Fibroblast of skin of back (primary cell): ENCODE measurements at places on chromosomes 5 and 9.

DNA sequence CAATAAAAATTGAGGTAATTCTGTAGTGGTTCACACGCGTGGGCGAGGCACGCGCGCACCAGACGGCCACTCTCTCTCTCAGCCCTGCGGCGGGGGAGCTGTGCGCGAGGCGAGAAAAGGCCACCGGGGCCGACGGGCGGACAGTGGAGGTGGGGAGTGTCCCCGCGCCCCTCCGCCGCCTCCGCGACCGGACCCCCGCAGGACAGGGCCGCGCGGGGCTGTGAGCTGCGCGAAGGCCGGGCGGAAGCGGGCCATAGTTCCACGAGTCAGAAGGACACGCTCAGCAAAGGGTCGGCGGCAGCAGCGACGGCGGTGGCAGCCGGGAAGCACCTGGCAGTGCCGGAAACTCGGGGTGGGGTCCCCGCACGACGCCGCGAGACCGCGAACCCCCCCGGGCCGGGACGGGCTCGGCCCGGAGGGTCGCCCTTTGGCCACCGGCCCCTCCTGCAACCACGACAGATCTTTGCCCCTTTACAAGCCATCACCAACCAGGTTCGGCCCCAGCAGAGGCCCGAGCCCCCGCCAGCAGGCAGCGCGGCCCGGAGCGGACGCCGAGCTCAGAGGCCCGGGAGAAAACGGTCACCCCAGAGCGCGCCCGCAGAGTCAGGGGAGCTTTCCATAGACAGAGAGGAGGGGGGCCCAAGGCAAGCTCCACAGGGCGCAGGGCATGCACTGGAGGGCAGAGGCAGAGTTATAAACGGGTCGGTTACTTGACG, 60.9 kb downstream of the ZNF354C start:
- no peak for DNase-seq

DNA sequence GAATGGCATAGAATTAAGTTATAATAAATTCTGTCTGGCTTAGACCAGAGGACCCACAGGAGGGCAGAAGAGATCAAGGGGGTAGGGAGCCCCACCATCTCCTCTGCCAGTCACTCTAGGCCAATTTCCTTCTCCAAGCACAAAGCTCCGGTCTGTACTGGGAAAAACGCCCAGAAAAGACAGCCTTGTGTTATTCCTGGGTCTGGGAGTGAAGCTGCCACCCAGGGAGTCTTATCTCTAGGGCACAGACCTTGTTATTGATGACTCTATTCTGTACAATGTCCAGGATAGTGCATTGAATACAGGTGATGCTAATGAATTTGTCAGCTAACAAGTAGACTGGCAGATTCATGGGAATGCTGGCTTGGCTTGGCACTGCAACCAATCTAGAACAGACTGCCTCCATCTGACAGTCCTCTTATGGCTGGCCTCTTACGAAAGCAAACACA, 60.7 kb downstream of the MED27 start:
- peak; percentile 57 for DNase-seq

GRCh38 chr9:121798941-121799340, 147.5 kb downstream of the DAB2IP start:
- no peak for DNase-seq

DNA sequence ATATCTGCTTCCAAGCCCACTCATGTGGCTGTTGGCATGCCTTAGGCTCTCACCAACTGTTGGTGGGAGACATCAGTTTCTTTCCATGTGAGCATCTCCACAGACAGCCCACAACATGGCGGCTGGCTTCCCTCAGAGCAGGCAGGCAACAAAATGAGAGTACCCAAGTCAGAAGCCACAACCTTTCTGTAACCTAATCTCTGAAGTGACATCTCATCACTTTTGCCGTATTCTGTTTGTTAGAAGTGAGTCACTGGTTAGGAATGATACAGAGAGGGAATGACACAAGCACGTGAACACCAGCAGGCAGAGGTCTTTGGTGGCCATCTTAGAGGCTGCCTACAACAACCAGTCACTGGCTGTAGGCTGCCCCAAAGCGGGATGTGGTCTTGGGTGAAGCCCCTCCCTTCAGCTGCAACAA, 88.6 kb upstream of the RASGRF2 start:
- peak; percentile 67 for DNase-seq

DNA sequence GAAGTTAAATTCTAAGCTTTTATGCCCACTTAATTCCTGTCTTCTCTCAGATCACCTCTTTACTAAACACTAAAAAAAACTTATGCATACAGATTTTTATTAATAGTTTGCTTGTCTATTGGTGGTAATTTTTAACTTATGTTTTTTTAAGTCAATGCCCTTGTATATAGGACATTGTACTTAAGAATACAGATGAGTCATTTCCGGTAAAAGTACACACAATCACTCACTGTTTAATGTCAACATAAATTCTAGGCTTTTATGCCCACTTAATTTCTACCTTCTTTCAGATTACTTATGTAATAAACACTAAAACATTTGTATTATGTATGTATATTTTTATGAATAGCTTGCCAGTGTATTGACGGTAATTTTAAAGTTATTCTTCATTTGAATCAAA, 872.8 kb upstream of the CDH9 start:
- DNase-seq, result no peak

DNA sequence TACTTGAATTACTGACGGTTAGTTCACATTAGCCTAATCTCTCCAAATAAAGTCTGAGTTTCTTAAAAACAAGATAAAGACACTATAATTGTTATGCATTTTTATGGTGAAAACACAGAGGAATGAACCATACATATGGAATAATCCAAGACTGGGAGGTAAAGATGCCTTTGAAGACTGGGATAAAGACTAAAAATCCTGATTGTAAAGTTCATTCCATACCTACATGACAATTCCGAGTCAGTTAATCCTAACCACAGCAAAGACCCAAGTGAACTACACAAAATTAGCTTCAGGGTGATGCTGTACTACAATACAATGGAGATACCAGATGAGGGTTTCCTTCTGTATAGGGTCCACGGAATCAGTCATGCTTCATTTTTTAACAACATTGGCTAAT, 6.3 kb downstream of the AP3B1 start:
- DNase-seq, result peak; percentile 16

DNA sequence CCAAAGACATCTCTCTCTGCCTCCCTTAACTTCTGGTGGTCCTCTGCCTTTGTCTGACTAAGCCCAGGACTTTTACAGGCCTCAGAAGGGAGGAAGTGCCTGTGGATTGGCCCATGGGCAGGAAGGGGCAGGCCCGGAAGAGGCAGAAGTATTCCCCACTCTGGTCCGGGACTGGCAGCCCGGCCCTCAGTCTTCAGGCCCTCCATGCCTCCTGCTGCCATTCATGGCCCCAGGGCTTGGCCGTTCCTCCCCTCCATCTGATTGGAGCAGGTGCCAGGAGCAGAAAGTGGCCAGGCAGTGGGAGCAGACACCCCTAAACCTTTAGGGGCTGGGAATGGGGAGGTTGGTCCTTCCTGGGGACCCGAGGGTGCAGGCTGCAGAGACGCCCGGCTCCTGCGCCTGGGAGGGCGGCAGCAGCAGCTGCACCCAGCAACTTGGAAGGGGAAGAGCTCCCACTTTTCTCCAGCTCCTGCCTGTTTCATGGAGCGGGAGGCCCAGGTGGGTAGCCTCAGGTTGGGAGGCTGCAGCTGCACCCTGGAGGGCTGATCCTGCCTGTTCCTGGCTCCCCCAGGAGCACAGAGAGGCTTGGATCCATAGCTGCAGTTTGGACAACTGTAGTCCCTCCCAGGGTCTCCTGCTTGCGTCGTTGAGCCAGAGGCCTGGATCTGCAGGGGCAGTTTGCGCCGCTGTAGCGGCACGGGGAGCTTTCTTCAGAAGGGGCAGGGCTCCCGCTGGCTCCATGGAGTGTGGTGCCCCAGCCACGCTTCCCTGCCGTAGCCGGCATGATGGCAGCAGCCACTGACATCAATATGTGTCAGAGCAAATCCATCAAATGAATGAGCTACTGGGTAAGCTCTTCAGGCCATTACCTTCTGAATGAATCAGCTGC, 661.5 kb upstream of the NUDT12 start:
- no peak for DNase-seq

- DNase-seq, result no peak
Observed at GRCh38 chr9:99076483-99077171, 28.3 kb upstream of the TGFBR1 start.

DNA sequence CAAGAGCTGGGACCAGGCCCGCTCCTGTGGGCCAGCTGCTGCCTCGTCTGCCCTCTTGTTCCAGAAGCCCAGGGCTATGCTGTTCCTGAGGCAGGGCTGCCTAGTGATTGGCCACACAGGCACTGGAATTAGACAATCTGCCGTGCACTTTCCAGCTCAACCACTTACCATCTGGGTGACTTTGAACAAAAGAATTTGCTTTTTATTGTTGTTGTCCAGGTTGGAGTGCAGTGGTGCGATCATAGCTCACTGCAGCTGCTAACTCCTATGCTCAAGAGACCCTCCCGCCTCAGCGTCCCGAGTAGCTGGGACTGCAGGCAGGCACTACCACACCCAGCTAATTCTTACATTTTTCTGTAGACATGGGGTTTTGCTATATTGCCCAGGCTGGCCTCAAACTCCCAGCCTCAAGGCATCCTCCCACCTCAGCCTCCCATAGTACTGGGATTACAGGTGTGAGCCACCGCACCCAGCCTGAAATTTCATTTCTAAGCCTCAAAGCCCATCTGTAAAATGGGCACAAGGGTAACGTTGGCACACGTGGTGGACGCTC, 1.2 kb upstream of the NEK6 start:
- DNase-seq, result peak; percentile 91

- DNase-seq, result no peak
Observed at GRCh38 chr5:446066-446882, 3.3 kb downstream of the EXOC3 start.

DNA sequence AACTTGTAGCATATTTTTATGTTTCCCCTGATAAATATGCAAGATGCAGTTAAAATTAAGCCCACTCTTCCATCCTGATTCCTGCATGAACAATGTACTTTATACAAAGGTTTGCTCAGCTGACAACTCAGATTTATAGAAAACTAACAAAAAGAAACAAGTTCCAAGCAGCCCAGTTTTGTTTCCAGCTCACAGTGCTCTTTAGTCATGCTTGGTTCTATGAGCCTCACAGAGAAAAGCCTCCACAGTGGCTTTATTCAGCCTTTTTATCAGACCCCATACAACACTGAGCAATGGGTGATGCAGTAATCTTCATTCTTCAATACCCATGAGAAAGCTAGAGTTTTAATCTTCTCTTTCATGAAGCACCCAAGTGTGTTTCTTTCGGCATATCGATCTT, 329.6 kb downstream of the SLCO4C1 start:
- DNase-seq, result no peak

DNA sequence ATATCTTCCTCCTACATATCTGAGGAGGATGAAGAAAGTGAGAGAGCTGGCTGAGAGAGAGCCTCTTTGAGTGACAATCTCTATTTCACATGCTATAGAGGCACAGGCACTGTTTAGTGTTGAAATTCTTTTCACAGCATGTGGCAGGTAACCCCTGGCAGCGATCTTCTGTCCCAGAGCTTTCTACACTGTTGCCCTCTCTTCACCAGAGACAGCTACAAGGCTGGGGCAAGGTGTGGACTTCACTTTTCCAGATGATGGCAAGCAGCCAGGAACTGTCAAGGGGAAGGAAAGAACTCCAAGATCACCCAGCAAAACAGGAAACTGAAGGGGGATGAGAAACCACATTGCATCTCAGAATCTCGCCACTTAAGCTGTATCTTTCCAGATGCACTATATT, 205.2 kb downstream of the CAAP1 start:
- DNase-seq, result no peak

DNA sequence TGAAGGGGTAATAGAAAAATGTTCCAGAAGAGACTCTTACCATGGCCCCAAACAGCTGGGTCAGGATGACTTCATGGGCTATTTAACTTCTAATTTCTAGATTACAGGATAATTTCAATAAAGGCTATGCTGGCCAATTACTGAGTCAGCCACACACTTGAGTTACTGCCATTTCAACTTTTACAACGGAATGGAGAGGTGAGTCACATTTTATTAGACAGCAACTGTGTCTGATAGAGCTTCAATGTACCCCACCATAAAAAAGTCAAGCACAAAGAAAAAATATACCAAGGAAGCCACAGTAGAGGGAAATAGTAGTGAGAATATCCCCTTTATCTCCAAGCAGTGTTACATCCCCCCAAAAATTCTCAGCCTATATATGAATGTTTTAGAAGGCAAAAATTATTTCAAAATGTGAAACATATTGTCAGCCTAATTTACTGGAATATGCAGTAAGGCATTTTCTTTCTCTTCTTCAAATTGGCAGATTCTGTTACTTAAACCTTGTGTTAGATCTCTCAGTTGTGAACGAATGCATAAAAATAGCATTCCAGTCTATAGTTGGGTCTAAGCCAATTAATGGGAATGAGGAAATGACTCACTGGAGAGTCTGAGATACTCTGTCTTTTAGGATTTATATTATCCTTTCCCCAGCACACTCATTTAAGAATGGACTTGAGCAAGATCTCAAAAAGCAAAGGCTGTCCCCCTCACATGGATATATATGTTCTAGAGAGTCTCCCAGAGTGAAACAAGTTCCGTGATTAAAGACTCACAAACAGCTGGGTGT, 47.1 kb upstream of the RAI14 start:
- DNase-seq, result peak; percentile 97

- no peak for DNase-seq
Observed at GRCh38 chr5:180202939-180203573, 6.0 kb downstream of the RASGEF1C start.

DNA sequence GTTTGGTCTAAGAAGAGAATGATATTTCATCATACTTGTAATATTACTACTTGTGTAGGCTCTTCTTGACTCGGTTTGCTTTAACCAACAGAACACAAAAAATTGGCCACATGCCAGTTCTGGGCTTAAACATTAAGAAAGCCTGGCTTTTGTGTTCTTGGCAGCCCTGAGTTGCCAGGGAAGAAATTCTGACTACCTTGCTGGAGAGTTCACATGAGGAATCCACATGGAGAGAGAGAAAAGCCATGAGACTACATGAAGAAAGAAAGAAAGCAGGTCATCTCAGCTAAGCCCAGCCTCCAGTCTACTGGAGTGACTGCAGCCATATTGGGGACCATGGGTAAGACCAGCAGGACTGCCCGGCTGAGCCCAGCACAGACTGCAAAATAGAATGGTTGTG, 524.8 kb downstream of the RAB3C start:
- DNase-seq, result no peak

- no peak for DNase-seq
Observed at GRCh38 chr9:128689293-128689774, 312 bp downstream of the SET start.

DNA sequence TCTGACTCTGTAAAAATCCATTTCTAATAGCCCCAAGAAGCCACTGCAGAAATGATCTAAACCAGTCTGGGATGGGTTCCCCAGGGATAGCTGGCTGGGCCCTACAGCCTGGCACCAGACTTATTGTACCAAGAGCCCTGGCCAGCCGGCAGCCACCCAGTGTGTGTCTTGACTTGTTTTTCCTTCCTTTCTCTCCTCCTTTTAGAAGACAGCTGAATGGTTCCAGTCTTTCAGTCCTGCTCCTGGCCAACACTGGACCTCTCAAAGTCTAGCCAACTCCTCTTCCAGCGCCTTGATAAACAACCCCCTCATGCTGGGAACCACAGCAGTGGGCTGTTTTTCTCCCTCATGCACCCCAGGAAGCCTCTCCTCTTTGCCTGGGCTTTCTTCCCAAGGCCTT, 34.1 kb downstream of the ATOX1 start:
- DNase-seq, result no peak
